Stimulated activated CD4-positive, alpha-beta T cell treated with anti-CD3 and anti-CD28 coated beads, Interleukin-4, amount 100 ng/mL, for 4 hours (primary cell): ENCODE measurements at places on chromosomes 1 and 21.

DNA sequence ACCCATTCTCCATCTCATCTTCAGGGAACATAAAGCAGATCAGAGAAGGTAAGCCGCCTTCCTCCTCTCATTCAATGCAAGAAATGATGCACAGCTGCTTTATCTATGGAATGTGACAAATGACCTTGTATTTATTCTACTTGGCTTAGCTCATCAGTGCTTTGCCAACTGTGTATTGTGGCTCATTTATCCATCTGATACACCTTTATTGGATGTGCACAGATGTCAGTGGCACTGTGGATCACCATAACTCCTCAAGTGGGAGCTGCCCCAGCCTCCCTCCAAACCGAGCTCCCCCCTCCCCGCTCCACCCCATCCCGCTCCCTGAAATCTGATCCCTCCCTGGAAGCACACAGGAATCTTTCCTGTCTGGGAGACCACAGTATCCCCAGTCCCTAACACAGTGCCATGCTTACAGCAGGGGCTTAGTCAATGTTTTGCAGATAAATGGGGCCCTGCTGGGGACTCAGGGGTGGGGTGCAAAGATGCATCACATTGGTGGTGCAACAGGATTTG is 156.0 kb upstream of the RAB4A start:
- no peak for DNase-seq

GRCh38 chr1:192826791-192827546 is 18.1 kb downstream of the RGS2 start:
- DNase-seq: no peak

GRCh38 chr1:152626744-152627143 is 3.8 kb upstream of the LCE3A start:
- no peak for DNase-seq

DNA sequence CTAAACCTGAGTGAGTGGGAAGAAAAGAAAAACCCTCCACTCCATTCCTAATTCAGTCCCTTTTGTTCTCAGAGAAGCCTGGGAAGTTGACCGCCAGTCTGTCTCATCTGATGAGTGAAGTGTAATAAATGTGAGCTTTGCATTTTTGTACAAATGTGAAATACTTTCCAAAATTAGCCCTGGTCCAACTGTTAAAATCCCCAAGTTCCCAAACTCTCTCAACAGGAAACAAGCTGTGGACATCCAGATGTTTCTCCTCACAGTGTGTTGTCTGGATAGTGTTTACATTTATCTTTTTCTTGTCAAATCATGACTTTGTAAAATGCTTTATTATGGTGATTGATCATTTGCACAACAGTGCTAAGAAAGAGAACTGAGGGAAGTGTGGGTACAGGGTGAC is 145.1 kb downstream of the TM2D1 start:
- no peak for DNase-seq

DNA sequence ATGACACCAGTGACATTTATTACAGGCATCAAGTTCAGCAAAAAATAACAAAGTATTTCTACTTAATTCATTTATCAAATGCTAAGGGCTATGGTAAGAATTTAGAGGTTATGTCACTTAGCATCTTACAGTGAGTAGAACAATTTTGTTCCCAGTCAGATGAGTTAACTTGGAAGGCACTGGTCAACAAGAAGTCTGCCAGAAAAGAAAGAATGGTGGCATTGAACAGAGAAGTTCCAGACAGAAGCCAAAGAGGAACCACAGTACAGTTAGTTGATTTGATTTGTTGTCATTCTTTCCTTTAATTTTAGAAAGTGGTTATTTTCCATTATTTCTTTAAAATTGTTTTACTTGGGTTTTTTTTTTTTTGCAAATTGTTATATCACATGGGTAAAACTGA is 232.2 kb upstream of the PKN2 start:
- DNase-seq: no peak

DNA sequence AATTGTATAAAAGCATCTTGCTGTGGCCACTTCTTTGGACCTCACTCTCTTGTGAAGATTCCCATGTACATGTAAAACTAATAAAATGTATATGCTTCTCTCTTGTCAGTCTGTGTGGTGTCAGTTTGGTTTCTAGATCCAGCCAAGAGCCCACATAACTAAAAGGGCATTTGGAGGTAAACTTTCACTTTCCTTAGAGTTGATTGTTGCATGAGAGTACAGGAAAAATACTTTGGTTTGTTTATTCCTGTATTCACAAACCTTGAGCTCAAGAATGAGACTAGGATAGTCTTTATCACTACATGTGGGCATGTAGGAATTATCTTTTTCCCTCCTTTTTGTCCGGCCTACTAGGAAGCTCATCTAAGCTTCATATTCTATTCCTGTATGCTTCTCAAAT is 50.9 kb downstream of the KCTD3 start:
- DNase-seq: no peak

- no peak for DNase-seq
Observed at GRCh38 chr21:43343992-43344886, 82.7 kb downstream of the SIK1 start.

GRCh38 chr1:159791461-159791860 is 10.7 kb downstream of the DUSP23 start:
- no peak for DNase-seq

DNA sequence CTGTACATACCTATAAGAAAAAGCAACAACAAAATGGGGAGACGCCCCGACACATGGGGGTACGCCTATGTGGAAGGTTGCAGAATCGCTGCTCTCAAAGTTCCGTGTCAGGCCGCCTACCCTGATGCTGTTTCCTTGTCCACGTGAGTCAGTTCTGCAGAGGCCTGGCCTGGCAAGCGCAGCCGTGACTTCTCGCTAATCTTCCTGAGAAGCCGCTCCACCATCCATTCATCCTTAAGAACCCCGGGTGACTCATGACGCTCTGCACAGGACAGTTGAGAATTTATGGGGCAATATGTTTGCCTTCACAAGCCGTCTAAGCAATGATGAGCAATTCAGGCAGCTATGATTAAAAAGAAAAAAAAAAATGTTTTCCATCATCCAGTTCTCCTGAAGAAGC is 122.3 kb upstream of the TMPRSS2 start:
- DNase-seq: no peak

- no peak for DNase-seq
Observed at GRCh38 chr21:26027696-26028095, 142.9 kb downstream of the APP start.

GRCh38 chr1:86687595-86687994 is 16.8 kb upstream of the SH3GLB1 start:
- DNase-seq: no peak

DNA sequence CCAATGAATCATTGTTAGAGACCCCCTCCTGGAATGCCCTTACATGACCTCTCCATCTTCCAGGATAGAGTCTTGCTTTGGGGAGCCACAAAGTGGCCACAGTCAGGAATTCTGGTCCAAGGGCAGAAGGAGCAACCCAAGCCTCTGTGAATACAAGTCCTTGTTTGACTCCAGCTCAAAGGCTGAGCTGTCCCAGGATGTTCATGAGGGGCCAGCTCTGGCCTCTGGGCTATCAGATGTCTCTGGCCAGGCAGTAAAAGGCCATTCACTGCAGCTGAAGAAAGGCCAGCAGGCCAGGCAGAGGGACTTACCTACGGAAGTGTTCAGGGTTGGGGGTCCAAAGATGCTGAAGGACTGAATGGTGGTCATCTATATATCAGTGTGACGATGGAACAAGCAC is 98.3 kb upstream of the IPO9 start:
- DNase-seq: no peak
